Osteoblast (primary cell): ENCODE measurements at places on chromosomes 3 and 15. TPM values are rescaled to one million over a fixed set of nuclear protein-coding genes. Genes with fewer than 3 reads are reported as not detected.

Gene GOLGA8J
- total RNA-seq = 0.29 TPM in 1 of 2 replicates, not detected in the other

Gene PLSCR5
- not detected in 2 replicates for total RNA-seq

Gene NDN
- 34.7 and 51.9 TPM in 2 replicates for total RNA-seq

Gene RASGRF1
- under 0.01 TPM in 1 of 2 replicates, not detected in the other for total RNA-seq

Gene PRKCD
- 1.8 and 2.2 TPM in 2 replicates for total RNA-seq

Gene VIPR1
- total RNA-seq = not detected in 2 replicates

Gene BSN
- under 0.01 and 0.29 TPM in 2 replicates for total RNA-seq

DNA sequence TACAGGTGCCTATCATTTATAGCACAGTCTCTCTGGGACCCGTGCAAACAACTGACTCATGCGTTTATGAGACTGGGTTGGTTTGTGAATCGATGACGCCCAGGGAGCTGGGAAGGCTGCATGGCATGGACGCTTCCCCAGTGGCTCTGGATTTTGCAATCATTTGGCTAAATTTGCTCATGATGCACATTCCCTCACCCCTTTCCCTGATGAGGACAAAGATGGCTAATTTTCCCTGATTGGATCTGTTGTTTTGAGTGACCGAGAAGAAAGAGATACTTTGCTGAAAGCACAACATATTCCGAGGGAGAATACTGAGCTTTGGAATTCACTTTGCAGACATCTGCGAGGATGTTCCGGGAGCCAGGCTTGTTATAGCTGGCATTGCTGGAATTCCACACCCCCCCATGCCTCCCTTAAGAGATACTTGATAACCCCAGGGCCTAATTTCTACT is 51.1 kb downstream of the CGNL1 start:
- peak; percentile 55 for DNase-seq

DNA sequence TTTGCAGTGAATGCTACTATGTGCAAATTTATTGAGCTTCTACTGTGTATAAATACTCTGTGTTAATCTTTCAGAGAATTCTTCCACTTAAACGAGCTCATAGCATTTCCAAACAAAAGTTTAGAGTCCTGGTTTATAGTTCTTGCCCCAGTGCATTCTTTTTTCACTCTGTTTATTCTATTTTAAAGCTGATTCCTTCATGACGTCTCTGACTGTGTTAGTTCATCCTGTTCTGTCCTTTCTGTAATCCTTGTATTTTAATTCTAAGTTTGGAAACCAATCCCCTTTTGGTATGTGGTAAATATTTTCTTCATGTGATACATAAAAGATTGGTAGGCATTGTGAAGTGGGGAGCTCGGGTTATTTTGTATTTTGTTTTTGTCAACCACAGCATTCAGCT is 18.7 kb downstream of the P2RY14 start:
- DNase-seq = no peak

GRCh38 chr15:25718597-25718996 is 144.5 kb downstream of the ATP10A start:
- peak; percentile 26 for DNase-seq

GRCh38 chr3:167723872-167724271 is 10.8 kb downstream of the PDCD10 start:
- no peak for DNase-seq

- DNase-seq = no peak
Measured at GRCh38 chr3:170162630-170163029, 18.9 kb downstream of the PHC3 start.

- no peak for DNase-seq
Measured at GRCh38 chr3:152128356-152128755, 140.4 kb upstream of the MBNL1 start.

DNA sequence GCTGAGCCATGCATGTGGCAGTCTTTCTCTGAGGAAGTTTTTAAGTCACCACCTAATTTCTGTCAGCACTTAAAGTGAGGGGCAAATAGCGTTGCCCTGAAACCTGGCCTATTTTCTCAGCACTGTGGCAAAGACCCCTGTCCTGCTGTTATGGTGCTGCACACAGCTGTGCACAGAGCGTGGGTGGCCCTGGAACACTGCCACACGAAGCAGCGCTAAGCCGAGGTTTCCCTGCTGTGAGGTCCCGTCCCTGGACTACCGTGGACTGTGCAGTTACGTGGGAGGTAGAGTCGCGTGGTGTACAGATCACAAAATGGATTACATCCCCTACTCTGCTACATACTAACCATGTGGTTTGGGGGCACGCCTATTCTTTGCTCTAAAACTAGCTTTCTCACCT is 101.6 kb upstream of the NR2E3 start:
- DNase-seq = no peak

DNA sequence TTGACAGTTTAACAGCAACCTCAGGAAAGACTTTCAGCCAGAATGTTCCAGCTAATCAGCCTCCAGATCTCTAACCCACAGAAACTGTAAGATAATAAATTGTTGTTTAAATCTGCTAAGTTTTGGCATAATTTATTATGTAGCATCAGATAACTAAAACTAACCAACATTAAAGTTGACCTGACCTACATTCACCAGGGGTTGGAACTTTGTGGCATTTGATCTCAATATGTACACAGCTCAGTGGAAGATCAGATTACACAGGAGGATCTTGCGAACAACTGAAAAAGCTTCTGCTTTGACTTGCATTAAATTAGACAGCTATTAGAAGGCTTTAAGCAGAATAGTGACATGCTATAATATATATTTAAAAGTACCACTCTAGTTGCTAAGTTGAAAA is 91.4 kb upstream of the POU1F1 start:
- DNase-seq = no peak

DNA sequence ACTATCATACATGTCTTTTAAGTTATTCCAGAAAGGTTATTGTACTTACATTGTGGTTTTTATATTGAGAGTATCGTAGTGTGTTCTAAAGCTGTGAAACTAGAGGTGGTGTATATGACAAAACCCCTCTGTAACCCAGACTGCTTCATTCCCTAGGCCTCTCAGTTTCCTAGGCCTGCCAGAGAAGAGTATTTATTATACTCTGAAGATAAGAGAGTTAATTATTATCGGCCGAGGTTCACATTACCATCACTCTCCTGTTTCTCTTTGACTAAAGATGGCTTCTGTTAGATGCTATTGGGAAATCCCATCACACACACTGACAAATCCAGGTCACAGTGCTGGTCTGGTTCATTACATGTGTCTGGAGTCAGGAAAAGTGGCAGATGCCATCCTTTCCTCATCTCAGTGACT is 20.5 kb downstream of the EXOSC7 start:
- no peak for DNase-seq

DNA sequence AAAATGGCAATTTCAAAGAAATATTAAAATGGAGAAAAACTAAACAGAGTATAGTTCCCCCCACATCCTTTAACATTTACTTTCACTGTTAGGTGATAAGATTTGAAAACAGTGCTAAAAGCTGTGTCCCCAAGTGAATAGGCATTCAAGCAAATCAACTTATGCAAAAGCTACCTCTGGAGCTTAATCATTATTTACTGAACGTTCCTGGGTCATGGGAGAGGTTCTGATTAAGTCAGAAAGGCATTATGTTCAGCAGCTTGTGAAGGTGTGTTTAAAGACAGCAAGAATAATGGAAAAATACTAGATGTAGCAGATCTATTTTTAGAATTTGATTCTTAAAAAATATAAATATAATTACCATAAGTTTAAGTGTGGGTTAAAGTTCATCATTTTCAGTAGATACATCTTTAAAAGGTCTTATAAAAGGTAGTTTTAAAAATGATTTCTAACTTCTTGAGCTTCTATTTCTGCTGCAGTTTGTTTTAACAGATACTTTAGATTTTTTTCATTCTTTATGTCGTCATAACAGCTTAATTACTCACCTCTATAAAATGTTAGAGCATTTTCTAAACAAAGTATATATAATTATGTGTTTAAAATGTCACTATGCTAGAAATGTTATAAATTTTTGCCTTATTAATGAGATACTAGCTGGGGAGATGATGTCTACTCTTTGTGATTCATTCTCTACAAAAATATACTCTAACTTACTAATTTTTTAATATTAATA is 127.9 kb downstream of the MITF start:
- DNase-seq = no peak

- DNase-seq = peak; percentile 94
Measured at GRCh38 chr3:185070491-185071286, 82.2 kb downstream of the C3orf70 start.
